ENCODE measurements at places on chromosomes 6 and 20. TPM values are rescaled to one million over a fixed set of nuclear protein-coding genes. Genes with fewer than 3 reads are reported as not detected.

GRCh38 chr20:49368596-49368995 lies 90.7 kb upstream of the ZNFX1 start:
- no peak for DNase-seq

DNA sequence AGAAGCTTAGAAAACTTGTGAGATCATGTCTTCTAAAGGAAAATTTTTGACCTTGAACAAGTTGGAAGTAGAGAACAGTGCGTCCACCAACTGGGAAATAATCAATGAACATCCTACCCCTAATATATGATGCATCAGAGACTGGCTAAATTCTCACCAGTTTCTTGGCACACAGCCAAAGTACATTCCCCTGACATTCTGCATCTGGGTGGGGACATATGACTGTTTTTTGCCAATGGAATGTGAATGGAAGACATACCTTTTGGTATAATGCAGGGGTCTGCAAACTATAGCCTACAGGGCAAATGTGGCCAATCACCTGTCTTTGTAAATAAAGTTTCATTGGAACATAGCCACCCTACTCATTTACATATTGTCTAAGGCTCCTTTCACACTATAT lies 84.7 kb downstream of the HAO1 start:
- no peak for DNase-seq

DNA sequence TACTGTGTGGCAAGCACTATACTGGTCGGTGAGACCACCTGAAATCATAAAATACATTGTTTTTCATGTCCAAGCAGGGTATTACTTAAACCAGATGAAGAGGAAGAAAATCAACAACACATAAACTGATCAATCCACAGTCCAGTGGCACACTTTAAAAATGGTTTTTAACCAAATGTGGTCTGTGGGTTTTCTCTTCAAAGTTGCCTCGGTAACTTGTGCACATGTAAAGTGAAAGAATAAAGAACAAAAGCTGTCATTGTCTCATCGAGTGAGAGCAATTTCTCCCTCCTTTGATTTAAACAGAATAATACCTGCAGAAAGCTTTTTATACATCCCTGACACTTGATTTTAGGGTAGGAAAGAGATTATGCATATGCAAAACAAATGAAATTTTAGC lies 3.7 kb downstream of the FLRT3 start:
- no peak for DNase-seq

LKAAEAR1 gene
- total RNA-seq: not detected

DNA sequence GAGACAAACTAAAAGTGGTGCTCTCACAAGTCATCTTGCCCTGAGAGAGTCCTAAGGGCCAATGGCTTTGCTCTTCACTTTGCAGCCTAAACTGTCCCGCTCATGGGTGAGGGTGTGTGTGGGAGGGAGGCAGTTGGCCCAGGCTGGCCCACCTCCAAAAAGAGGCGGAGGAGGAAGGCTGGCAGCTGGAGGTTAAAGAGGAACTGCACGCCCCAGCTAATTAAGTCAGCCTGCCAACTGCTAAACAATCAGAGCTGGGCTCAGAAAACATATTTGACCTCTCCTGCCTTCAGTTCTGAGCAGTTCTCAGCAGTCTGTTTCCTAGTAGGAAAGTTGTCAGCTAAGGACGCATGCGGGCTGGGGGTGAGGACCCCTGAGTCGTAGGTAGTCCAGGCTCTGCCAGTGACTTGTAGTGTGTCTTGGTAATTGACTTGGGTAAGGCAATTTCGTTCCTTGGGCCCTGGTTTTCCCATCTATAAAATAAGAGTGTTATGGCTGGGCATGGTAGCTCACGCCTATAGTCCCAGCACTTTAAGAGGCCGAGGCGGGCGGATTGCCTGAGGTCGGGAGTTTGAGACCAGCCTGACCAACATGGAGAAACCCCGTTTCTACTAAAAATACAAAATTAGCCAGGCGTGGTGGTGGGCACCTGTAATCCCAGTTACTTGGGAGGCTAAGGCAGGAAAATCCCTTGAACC lies 17.0 kb downstream of the GSS start:
- no peak for DNase-seq

Data from M059J (cell line).